Aortic smooth muscle cell (primary cell): ENCODE measurements at places on chromosomes 7 and 10. TPM values are rescaled to one million over a fixed set of nuclear protein-coding genes. Genes with fewer than 3 reads are reported as not detected.

Gene LRMDA
- 4.6 and 7.8 TPM in 2 replicates for total RNA-seq

Gene GJD4
- total RNA-seq, result not detected in 2 replicates

Gene KCND2
- total RNA-seq, result 0.13 and 0.31 TPM in 2 replicates

Gene UBE2H
- 65.9 and 92.0 TPM in 2 replicates for total RNA-seq

Gene TRPV5
- not detected in 2 replicates for total RNA-seq

Gene HKDC1
- 1.4 and 1.7 TPM in 2 replicates for total RNA-seq

Gene NEBL
- total RNA-seq, result 0.06 and 0.26 TPM in 2 replicates

Gene H2BK1
- total RNA-seq, result not detected in 2 replicates

Gene FGL2
- total RNA-seq, result 616 and 760 TPM in 2 replicates

Gene UNC5B
- total RNA-seq, result 22.4 and 33.7 TPM in 2 replicates

Gene GNAT3
- total RNA-seq, result not detected in 2 replicates

Gene CPA1
- total RNA-seq, result not detected in 2 replicates

Gene ZNF775
- total RNA-seq, result 3.3 and 3.5 TPM in 2 replicates

Gene MMD2
- total RNA-seq, result not detected in 2 replicates

Gene TMEM243
- 30.0 and 31.3 TPM in 2 replicates for total RNA-seq

Gene AKR1C3
- total RNA-seq, result 163 and 174 TPM in 2 replicates

Gene METTL27
- 2.5 and 7.2 TPM in 2 replicates for total RNA-seq

Gene SPDYE5
- not detected in 2 replicates for total RNA-seq

Gene RNF32
- 0.62 and 1.2 TPM in 2 replicates for total RNA-seq

Gene MARVELD1
- total RNA-seq, result 19.3 and 29.8 TPM in 2 replicates

Gene PHKG1
- 2.0 and 9.4 TPM in 2 replicates for total RNA-seq

Gene EPHA1
- not detected in 2 replicates for total RNA-seq

Gene BTBD16
- total RNA-seq, result 0.31 and 0.40 TPM in 2 replicates

Gene CTAGE6
- total RNA-seq, result 0.13 and 0.62 TPM in 2 replicates

Gene LHFPL3
- not detected in 2 replicates for total RNA-seq

Gene PRLHR
- total RNA-seq, result not detected in 2 replicates

Gene FXYD4
- total RNA-seq, result not detected in 2 replicates

Gene CPVL
- total RNA-seq, result 0.13 TPM in 1 of 2 replicates, not detected in the other

Gene ANK3
- 317 and 464 TPM in 2 replicates for total RNA-seq

Gene GPR26
- total RNA-seq, result not detected in 2 replicates

Gene SH2B2
- 0.50 and 0.92 TPM in 2 replicates for total RNA-seq

Gene ZNF716
- total RNA-seq, result not detected in 2 replicates

Gene PEX1
- total RNA-seq, result 16.5 and 18.0 TPM in 2 replicates

Gene ANKRD61
- total RNA-seq, result 0.12 and 0.26 TPM in 2 replicates

Gene NPSR1
- total RNA-seq, result not detected in 2 replicates

Gene CALHM3
- total RNA-seq, result not detected in 2 replicates

Gene LRRC61
- total RNA-seq, result not detected in 2 replicates

Gene GFRA1
- under 0.01 and 0.12 TPM in 2 replicates for total RNA-seq

Gene PVRIG
- not detected in 2 replicates for total RNA-seq

Gene OPN4
- total RNA-seq, result not detected in 2 replicates

Gene HECW1
- total RNA-seq, result under 0.01 and 0.40 TPM in 2 replicates

Gene CCL24
- not detected in 2 replicates for total RNA-seq

Gene TAX1BP1
- 87.3 and 135 TPM in 2 replicates for total RNA-seq

Gene EIF3A
- total RNA-seq, result 135 and 140 TPM in 2 replicates

Gene SRRM3
- under 0.01 TPM in 1 of 2 replicates, not detected in the other for total RNA-seq

Gene ZNF25
- total RNA-seq, result 15.2 and 16.4 TPM in 2 replicates

Gene FAM221A
- 0.68 and 1.5 TPM in 2 replicates for total RNA-seq

Gene ICA1
- 1.7 and 2.2 TPM in 2 replicates for total RNA-seq
